ENCODE measurements at places on chromosomes 7 and 10.

DNA sequence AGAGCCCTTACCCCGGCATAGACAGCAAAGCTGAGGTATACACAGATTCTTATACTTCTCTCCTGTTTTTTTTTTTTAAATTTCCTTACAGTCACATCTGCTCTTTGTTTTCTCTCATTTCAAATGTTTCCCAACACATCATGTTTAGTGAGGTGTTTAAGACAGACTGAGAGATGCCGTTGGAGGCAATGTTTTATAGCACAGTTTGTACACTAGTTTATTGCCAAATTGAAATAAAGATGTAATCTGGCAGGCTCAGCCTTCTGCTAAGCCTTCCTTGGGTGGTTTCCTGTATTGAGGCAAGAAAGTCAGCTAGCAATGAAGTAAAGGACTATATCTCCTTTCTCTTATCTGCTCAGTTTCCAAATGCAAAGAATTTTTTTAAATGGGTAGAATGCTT lies 393.4 kb downstream of the SORCS1 start:
- no peak for DNase-seq

DNA sequence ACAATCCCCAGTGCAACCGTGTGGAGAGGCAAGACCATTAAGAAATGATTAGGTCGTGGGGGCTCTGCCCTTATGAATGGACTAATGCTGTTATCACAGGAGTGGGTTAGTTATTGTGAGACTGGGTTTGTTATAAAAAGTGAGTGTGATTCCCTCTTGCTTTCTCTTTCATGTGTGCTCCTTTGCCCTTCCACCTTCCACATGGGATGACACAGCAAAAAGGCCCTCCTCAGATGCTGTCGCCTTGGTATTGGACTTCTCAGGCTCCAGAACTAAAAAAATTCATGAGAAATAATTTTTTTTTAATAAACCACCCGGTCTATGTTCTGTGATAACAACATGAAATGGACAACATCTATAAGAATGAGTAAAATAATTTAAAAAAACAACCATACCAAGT lies 136.1 kb upstream of the PCBD1 start:
- DNase-seq = no peak

DNA sequence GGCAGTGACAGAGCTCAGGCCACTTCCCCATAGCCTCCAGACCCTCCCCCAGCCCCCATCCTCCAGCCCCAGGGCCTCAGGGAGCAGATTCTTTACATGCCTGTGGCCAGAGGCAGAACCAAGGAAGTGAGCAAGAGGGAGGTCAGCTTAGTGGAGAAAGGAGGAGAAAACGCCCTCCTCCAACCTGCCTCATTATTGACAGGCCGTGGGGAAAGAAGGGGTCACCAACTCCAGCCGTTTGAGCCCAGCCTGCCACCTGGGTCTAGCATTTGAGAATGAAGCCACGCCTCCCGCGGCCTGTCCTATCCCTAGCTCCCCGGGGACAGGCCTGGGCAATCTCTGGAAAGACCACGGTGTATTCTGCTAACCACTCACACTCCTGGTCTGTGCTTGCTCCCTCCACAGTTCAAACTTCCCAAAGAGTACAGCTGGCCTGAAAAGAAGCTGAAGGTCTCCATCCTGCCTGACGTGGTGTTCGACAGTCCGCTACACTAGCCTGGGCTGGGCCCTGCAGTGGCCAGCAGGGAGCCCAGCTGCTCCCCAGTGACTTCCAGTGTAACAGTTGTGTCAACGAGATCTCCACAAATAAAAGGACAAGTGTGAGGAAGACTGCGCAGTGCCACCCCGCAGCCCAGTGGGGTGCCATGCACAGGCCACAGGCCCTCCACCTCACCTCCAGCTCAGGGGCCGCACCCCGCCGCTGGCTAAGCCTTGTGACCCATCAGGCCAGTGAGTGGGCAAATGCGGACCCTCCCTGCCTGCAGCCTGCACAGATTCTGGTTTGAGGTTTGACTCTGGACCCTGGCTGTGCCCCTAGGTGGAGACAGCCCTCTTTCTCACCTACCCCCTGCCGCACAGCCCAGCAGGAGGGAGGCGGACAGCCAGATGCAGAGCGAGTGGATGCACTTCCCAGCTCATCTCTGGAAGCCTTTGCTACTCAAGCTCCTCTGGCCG lies 14.3 kb upstream of the TRIM8 start:
- no peak for DNase-seq

DNA sequence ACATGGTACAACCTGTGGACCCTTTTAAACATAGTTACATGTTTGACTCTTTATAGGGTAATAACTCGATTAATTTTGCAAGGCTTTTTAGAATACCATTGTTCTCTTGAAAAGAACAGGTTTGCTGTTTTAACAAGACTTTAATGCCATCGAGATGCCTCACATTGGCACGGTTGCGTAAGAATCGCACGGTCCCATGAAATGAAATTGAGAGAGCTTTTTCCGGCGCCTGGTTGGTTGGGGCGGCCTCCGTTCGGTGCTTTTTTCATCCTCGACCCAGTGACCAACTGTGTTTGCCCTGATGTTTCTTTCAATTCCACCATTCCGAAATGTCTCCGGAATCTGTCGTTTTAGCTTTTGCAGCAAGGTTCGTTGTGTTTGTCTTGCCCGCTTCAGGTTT lies 142.4 kb downstream of the CUX1 start:
- DNase-seq = no peak

- DNase-seq = no peak
Measured at GRCh38 chr10:120012566-120012965, 120.0 kb downstream of the SEC23IP start.

- DNase-seq = no peak
Measured at GRCh38 chr10:103768345-103768744, 87.0 kb downstream of the SH3PXD2A start.

DNA sequence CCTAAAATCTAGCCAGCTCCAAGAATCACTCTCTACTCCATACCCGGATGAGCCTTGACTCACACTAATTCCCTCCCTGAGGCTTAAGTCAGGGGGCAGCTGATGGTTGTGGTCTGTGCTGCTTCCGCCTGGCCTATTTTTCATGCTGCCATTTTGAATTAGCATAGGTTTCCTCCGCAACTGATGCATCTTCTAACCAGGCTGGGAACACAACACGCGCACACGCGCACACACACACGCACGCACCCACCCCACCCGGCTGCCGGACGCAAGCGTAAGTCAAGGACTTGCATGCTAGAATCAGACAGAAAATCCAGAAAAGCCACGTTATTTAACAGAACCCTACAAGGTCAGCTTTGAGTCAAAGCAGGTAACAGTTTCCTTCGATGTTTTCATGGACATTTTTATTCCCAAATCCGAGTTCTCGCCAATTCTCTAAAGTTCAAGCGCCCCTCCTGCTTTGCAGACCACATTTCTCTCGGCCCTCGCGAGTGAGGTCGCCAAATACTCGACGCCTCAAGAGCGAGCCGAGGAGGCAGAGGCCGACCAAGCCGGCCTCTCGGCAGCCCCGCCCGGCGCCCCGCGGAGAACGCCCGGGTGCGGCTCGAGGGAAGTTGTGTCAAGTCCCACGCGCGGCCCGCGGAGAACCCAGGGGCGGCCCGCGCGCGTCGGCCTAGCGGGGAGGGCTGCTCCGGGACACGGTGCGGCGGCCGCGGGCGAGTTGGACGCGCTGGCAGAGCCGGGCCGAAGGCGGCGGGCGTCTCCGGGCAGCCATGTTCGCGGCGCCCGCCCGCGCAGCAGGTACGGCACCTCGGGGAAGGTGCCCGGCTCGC lies 961 bp downstream of the SCRN1 start:
- no peak for DNase-seq

DNA sequence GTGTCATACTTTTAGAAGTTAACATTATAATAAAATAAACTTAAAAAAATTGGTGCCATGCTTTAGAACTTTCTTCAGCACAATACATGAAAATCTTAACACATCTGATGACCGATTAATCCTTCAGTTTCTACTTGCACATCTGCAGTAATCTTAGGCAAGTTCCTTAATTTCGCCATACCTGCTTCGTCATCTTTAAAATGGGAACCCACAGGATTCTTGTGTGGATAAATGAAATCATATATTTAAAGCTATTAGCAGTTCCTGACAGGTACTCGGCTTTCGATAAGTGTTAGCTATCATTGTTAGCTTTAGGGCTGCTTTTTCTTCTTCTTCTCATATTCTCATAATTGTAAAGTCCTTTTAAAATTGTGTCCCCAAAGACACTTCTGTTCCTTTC lies 907 bp upstream of the VPS50 start:
- DNase-seq = no peak

DNA sequence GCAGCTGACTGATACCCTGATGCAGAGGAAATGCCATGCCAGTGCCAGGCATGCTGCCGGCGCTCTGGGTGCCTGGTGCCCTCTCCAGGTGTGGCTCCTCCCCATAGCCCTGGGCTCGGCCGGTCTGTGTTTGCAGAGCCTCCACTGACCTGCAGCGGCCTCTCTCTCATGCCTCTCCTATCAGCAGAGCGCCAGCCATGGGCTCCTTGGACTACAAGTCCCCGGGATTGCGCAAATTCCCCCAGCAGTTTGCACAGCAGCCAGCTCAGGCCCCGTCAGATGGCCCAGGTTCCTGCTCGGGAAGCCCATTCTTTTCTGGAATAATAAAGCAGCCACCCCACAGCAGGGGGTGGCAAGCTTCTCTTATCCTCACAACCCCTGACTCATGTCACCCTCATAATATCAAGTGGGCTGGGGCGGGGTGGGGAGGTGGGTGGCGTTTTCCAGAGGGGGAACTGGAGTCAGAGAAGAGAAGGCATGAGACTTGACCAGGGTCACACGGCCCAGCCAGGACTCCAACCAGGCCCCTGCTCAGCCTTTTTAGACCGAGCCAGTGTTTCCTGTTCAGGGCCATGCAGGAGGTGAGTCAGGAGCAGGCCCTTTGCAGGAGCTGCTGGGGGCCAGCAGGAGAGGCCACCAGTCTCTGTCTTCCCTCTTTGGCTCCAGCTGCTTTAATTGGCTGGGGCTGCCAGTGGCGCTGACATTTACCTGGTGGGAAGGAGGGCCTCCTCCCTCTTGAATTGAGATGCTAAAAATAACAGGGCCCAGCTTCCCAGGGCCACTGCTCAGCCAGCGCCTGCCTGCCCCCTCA lies 58.6 kb downstream of the ZMIZ1 start:
- DNase-seq = no peak

DNA sequence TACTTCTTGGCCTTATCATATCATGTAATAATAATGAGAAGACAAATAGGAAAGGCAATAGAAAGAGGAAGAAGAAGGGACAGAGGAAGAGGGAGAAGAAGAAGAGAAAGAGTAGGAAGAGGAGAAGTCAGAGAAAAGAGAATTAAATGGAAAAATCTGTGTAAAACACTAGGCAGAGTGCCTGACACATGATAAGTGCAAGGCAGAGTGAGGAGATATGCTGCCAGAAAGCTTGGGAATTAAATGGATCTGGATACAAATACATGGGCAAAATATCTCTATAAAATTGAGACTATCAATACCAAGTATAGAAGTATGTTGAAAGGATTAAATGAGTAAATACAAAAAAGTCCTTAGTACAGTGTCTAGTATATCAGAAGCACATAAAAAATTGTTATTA lies 124.8 kb downstream of the CACNA2D1 start:
- DNase-seq = no peak
